ENCODE measurements at places on chromosomes 5 and 9. TPM values are rescaled to one million over a fixed set of nuclear protein-coding genes. Genes with fewer than 3 reads are reported as not detected.

Gene IL13
- 0.31 TPM for total RNA-seq

Gene PCDHB15
- total RNA-seq, result not detected

Gene FRRS1L
- total RNA-seq, result under 0.01 TPM

Gene STK32A
- not detected for total RNA-seq

Gene ANKRD34B
- 0.10 TPM for total RNA-seq

Gene SH3TC2
- total RNA-seq, result 3.7 TPM

Gene SLC34A1
- 0.21 TPM for total RNA-seq

Gene GABRA1
- total RNA-seq, result not detected

Gene PTPN3
- under 0.01 TPM for total RNA-seq

Gene FOXD1
- total RNA-seq, result 0.10 TPM

Measured in mononuclear cell (primary cell).